ENCODE measurements at places on chromosomes 4 and X.

DNA sequence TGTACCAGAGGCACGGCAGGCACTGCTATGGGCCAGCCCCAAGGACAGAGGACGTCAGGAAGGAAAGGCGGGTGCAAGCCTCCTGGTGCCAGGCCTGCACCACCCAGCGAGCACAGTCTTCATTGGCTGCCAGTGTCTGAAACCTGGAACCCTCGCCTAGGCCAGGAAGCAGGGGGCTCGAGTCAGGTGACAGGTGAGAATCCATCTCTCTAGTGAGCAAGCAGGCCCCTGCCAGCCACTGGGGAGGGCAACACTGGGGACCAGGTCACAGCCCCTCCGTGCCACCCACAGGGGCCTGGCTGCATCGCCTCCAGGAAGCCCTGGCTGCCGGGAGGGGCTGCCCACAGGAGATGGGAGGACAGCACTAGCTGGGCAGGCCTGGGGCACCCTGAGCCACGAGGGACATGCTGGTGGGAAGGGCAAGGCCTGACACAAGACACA is 6.9 kb upstream of the HAUS3 start:
- peak; percentile 8 for DNase-seq

DNA sequence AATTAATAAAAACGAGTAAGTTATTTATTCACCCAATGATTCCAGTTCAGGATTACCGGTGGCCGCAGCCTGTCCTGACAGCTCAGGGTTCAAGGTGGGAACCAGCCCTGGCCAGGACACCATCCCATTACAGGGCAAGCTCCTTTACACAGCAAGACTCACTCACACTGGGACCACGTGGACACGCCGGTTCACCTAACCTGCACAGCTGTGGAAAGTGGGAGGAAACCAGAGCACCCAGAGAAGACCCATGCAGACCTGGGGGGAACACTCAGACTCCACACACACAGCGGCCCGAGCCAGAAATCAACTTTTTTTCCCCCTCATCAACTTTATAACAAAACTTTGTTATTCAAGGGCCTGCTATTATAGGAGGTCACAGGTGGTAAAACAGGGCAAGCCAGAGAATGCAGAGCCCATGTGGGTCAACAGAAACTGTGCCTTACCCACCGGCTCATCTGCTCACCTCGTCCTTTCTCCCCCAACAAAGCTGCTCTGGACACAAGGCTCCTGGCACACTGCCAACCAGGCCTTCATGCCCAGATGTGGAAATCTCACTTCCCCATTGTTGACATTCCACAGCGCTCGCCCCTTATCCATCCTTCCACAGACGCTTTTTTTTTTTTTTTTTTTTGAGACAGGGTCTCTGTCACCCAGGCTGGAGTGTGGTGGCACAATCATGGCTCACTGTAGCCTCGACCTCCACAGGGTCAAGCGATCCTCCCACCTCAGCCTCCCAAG is 8.0 kb upstream of the ODAPH start:
- DNase-seq, result no peak

DNA sequence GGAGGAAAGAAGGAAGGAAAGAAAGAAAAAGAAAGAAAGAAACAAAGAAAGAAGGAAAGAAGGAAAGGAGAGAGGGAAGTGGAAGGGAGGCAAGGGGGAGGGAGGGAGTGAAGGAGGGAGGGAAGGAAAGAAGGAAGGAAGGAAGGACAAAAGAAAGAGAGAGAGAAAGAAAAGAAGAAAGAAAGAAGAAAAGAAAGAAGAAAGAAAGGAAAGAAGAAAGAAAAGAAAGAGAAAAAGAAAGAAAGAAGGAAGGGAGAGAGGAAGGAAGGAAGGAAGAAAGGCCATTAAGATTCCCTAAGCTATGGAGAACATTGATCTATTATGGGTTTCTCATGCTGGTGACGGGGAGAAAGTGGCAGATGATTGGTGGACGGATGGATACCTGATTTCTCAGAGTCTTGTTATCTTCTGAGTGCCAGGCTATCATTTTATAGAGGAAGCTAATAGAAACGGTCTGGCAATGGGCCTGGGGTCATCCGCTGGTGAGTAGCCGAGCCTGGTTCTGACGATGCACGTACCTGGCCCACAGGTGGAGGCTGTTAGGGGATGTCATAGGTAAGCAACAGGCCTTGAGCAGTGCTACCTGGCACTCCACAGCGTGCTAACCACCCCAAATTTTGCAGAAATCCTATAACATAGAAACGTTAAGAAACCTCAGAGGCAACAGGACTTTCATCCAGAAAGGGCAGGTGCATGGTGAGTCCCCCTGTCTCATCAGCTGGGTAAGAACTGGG is 142.9 kb downstream of the SHOX start:
- DNase-seq, result no peak

- no peak for DNase-seq
Observed at GRCh38 chr4:19213388-19213787, 1038.3 kb upstream of the SLIT2 start.

GRCh38 chr4:120918788-120919187 is 3.7 kb downstream of the PRDM5 start:
- no peak for DNase-seq

GRCh38 chrX:104922206-104922621 is 298.3 kb downstream of the TEX13A start:
- DNase-seq, result no peak

DNA sequence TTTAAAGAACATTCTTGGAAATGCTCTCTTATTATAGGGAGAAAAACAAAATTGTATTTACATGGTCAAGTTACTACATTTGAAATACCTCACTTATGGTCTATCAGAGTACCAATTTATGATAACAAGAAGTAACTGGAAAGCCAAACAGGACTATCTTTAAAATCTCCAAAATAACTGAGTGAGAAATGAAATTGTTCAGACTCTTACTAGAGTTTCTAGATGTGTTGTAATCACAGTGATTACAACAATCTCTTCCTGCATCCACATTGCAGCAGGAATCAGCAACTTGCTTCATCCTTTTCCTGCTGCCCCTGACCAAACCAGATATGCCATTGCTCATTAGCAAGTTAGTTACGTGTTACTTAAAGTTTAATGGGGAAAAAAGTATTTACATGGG is 245.2 kb upstream of the SMIM31 start:
- DNase-seq, result no peak

DNA sequence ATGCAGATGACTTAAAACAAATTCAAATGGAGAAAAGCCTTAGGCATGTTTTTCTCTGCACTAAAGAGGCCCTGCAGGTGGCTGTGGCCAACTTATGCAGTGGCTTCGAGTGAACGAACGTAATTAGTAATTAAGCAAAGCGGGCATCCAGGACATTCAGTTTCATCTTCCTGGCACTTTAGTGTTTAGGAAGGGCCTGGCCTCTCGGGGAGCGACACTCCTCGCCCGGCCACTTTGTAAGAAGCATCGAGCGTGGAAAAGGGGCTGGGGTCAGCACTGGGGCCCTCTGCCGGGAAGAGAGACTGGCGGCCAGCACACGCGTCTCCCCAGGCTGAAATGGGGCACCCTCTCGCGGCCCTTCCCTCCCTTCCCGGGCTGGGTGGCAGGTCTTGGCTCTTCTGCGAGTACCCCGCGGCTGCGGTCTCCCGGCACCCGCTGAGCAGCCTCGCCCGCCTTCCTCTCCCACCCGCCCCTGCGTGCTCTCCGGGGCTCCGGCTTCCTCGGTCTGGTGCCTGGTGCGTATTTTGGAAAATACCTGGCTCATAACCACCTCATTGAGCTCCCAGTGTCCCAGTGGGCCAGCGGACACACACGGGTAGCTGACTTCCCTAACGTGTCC is 677 bp upstream of the CYP4V2 start:
- no peak for DNase-seq

- DNase-seq, result no peak
Observed at GRCh38 chr4:25234390-25235370, 847 bp downstream of the PI4K2B start.

DNA sequence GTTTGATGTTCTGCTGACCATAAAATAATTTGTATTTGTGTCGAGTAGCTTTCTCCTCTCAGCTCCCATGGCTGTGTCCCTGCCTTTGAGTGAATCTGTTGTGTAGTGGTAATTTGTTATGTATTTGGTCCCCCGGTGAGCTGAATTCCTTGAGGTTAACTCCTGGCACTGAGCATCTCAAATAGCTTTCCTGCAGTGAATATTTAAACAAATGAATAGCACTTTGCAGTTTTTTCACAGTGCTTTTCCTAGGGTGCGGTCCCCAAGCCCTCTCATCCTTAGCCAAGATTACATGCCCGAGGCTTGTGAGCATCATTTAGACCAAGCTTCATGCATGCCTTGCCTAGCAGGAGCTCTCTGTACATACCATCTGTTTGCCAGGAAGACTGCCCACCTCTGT is 74.2 kb downstream of the CLDN34 start:
- no peak for DNase-seq

DNA sequence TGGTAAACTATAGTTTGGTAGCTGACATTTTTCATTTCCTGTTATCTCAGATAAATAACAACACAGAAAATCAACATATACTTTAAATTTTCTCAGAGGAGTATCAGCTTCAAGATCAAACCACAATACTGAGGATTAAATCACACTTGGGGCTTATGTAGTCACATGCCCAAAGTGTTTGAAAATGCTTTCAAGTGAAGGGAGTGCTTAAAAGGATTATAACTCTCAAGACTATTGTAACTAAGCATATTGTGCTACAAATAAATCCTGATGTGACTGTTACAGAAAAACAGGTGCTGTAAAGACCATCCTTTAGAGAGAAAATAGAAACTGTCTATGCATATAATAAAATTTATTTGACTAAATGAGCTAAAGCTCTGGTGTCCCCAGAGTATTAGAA is 887.6 kb downstream of the ADGRL3 start:
- DNase-seq, result no peak

DNA sequence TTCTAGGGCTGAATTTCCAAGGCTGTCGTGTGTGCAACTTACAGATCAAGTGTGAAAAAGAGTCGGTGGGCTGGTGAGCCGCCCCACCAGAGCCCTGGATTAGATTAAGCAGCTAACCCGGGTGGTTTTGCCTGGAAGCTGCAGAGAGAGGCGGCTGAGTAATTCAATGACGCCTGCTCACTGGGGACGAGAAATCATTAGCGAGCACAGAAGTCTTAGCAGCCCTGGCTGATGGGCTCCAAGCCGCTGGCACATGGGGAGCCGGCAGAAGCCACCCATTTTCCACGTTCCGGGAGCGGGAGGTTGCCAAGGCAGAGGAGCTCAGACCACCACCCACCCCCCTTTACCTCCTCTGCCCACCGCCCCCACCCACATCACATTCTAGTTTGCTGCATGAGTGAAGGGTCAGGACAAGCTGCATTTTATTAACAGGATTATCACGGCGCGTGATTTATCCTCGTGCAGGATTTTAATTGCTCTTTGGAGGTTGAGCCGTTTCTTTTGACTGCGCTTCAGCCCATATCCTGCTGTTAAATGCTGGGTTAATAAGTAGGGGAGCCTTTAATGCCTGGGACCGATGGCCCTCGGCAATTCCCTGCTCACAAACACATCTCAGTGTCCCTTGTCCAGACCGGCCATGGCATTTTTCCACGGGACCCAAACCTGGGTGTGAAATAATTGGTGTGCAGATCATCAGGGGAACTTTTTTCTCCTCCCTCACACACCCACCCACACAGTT is 19.1 kb downstream of the BCOR start:
- DNase-seq, result peak; percentile 34

GRCh38 chrX:123060986-123061385 is 123.1 kb upstream of the GRIA3 start:
- no peak for DNase-seq

DNA sequence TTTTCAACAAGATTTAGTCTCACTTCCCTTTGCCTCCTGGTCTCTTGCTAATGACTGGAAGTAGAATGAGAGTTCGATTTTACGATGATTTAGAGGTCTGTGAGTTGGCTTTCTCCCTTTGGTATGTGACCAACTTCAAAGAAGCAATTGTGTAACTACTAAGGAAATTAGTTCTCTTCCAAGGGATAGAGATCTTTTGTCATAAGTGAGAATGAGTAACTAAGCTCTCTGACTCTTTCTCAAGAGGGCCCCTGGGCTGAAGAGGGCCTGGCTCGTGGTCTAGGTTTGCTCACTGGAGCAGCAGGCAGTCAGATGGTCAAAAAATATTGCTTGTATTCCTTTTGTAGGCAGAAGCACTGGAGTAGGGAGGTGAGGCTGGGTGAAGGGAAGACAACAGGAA is 176.3 kb downstream of the ENOX2 start:
- no peak for DNase-seq

- DNase-seq, result no peak
Observed at GRCh38 chr4:151990201-151990600, 229.4 kb upstream of the GATB start.

DNA sequence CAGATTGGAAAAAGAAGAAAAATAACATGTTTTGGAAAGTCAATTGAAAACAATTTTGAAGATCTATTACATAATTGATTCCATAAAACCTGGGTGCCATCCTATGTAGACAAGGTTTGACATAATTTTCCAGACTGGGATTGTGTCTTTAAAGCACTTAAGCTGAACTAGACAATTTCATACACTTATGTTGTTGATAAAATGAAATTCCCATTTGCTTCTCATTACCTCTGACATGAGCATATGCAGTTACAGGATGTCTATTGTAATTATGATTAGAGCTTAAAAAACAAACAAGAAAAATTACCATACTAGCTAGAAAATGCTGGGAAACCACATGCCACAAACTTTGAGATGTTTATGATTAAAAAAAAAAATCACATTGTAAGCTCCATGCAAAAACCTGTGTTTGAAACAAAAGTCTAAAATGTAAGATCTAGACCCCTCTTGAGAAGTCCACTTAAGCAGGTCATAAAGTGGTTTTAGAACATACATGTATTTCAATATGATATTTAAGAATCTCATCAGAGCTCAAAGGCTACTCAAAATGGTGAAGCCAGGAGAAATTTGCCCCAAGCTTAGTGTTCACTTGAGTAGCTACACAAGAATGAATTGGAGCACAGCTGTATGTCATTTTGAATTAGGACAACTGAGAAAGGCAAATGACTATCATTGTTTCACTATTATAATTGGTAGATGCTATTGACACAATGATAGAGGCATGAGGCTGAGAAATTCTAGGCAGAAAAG is 181.1 kb upstream of the PABPC4L start:
- DNase-seq, result no peak

GRCh38 chrX:40109288-40110008 is 11.7 kb upstream of the BCOR start:
- DNase-seq, result no peak

DNA sequence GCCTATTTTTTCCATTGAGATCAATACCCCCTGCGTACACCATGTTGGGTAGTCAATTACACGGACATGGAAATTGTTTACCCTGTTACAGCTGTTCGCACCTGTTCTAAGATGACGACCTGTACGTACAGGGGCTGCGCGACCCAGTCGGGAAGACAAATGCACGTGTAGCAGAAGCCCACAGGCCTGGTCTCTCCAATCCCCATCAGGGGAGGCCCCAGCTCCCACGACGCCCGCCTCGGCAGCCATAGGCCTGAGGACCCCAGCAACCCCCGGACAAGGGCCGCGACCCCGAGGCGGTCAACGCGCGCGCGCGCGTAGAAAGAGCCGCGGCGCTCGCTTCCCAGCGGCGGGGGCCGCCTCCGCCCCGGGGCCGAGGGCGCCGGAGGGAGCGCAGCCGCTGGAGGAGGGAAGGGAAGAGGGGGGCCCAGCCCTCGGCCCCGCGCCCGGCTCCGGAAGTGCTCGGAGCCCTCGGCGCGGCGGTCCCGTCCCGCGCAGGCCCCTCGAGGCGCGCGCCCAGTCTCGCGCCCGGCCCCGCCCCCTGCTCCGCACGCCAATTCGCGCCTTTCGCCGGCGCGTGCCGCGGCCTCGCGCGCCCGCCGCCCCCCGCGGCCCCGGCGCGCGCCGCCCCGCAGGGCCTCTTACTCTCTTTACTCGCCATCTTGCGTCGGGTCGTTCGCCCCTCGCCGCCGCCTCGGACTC is 618 bp downstream of the RBBP7 start:
- no peak for DNase-seq

All from D721Med (cell line).